Progenitor cell of endocrine pancreas (in vitro differentiated cells): ENCODE measurements at places on chromosomes 12 and 14.
A peak's percentile ranks its signal among the peaks of the same experiment; 100 is the strongest.

DNA sequence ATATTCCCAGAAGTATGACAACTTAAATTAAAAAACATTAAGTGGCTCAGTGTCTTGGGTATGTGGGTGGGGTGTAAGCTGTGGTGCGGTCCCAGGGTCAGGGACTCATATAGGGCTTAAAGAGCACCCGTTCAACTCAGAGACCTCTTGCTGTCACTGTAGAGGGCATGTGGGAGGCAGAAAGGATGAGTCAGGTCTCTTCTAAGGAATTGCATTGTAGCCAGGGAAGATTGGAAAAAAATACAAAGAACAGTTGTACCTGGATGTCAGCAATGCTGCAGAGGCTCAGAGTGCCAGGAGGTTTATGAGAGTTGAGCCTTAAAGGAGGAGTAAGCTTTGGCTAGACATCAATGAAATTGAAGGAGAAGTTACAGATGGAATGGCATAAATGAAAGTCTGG is 104.1 kb downstream of the MYRFL start:
- peaks cover 32% of the 10 kb centered on the region for H3K4me1 ChIP-seq
- H3K36me3 ChIP-seq, result no peaks in the 10 kb centered on the region
- no peak overlapping the region for H3K4me3 ChIP-seq
- H3K27me3 ChIP-seq, result no peaks in the 10 kb centered on the region

- no peaks in the 10 kb centered on the region for H3K36me3 ChIP-seq
- DNase-seq, result no peak
- no peak overlapping the region for H3K4me3 ChIP-seq
- H3K27ac ChIP-seq, result no peak overlapping the region
Observed at GRCh38 chr12:67790660-67791059, 142.1 kb downstream of the DYRK2 start.

- H3K27ac ChIP-seq, result no peak overlapping the region
- peaks cover 9% of the 10 kb centered on the region for H3K4me1 ChIP-seq
- no peaks in the 10 kb centered on the region for H3K27me3 ChIP-seq
- no peak overlapping the region for H3K4me3 ChIP-seq
- peaks cover 5% of the 10 kb centered on the region for H3K36me3 ChIP-seq
- no peak for DNase-seq
Observed at GRCh38 chr14:63465347-63465746, 77.8 kb downstream of the PPP2R5E start.

- no peak overlapping the region for H3K27ac ChIP-seq
- no peaks in the 10 kb centered on the region for H3K27me3 ChIP-seq
- no peaks in the 10 kb centered on the region for H3K4me1 ChIP-seq
- no peak overlapping the region for H3K4me3 ChIP-seq
- H3K36me3 ChIP-seq, result peaks cover 4% of the 10 kb centered on the region
Observed at GRCh38 chr12:75020068-75020557, 189.5 kb downstream of the KCNC2 start.

- no peak overlapping the region for H3K4me3 ChIP-seq
- no peaks in the 10 kb centered on the region for H3K36me3 ChIP-seq
- H3K27me3 ChIP-seq, result peaks cover 17% of the 10 kb centered on the region
- H3K4me1 ChIP-seq, result no peaks in the 10 kb centered on the region
Observed at GRCh38 chr14:97073622-97074021, 276.4 kb downstream of the VRK1 start.

GRCh38 chr12:84497819-84498218 is 414.8 kb downstream of the SLC6A15 start:
- H3K27ac ChIP-seq, result no peak overlapping the region
- no peak overlapping the region for H3K4me3 ChIP-seq
- no peaks in the 10 kb centered on the region for H3K4me1 ChIP-seq
- H3K27me3 ChIP-seq, result no peaks in the 10 kb centered on the region
- DNase-seq, result no peak
- H3K36me3 ChIP-seq, result no peaks in the 10 kb centered on the region

GRCh38 chr12:81077686-81078441 is at the start of gene ACSS3:
Gene ACSS3 (plus strand): TSS chr12:81078079. CDS start chr12:81078121, 42 bp downstream.
- DNase-seq, result peak; percentile 38
- no peaks in the 10 kb centered on the region for H3K27me3 ChIP-seq
- H3K27ac ChIP-seq, result peak within 1 kb of the TSS; percentile 83
- H3K36me3 ChIP-seq, result no peaks in the 10 kb centered on the region
- H3K4me1 ChIP-seq, result peaks cover 33% of the 10 kb centered on the region

DNA sequence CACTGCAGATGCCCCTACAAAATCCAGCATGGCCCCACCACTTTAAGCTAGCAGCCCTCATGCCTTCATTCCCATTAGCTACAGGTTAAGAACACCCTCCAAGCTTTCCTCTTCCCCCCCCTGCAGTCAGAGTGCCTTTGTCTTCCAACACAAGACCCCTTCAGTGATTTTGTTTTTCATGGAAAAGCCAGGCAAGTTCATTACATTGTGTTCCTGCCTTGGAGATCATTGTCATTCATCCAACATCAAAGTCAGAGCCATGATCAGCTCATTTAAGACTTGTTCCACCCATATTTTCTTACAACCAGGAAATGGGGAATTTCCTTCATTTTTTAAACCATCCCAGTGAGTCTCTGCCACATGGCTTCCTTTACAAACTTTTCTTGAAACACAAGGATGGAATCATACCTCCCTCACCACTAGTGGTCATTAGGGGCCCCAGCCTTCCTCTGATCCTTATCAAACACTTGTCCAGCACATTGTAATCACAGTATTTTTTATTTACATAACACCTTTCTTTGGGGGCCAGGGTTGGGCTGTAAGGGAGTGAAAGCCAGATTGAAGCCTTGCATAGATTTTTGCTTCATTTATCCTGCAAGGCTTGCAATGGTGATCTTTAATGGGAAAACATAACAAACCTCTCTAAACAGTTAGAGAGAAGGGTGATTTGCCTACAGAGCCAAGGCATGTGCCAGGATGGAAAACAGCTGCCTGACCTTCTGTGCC is 765.3 kb downstream of the MED13L start:
- peaks cover 8% of the 10 kb centered on the region for H3K27me3 ChIP-seq
- H3K27ac ChIP-seq, result no peak overlapping the region
- peaks cover 16% of the 10 kb centered on the region for H3K4me1 ChIP-seq

DNA sequence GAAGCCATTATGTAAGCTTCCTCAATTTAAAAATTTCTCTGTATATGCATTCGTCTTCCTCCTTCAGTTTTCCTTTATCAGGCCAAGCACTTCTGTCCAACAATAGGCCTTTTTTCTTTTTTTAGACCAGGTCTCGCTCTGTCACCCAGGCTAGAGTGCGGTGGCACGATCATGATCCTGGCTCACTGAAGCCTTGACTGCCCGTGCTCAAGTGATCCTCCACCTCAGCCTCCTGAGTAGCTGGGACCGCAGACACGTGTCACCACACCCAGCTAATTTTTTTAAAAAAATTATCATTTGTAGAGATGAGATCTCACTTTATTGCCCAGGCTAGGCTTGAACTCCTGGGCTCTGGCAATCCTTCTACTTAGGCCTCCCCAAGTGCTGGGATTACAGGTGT is 25.8 kb downstream of the TAOK3 start:
- DNase-seq, result no peak
- no peaks in the 10 kb centered on the region for H3K36me3 ChIP-seq
- H3K4me1 ChIP-seq, result peaks cover 19% of the 10 kb centered on the region
- H3K4me3 ChIP-seq, result no peak overlapping the region

DNA sequence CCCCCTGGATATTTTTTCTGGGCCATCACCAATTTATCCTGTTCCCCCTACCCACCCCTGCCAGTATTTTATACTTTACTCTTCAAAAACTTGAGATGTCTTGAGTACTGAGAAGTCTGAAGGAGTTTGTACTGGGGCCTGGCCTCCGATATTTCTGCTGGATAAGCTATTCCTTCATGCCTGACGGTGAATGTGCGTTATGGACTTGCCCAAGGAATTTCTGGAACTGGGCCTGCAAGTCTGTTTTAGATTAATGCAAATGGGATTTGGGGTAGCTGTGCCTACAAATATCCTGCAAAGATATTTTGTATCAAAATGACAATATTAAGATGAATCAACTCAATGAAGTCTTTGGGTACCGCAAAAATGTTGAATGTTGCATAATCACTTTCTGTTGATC is at the start of gene PTCSC3:
Gene PTCSC3, minus strand, starts transcription at position 199 of the 400 bp plus-strand sequence.
- H3K27ac ChIP-seq, result no peak within 1 kb of the TSS
- H3K4me3 ChIP-seq, result no peak within 1 kb of the TSS
- H3K27me3 ChIP-seq, result peaks cover 61% of the 10 kb centered on the region
- no peak for DNase-seq
- no peaks in the 10 kb centered on the region for H3K4me1 ChIP-seq

- H3K4me1 ChIP-seq, result peaks cover 29% of the 10 kb centered on the region
- peaks cover 11% of the 10 kb centered on the region for H3K36me3 ChIP-seq
- H3K27me3 ChIP-seq, result no peaks in the 10 kb centered on the region
- DNase-seq, result no peak
Observed at GRCh38 chr14:37601865-37602264, 6.4 kb downstream of the TTC6 start.

- peaks cover 2% of the 10 kb centered on the region for H3K36me3 ChIP-seq
- no peak overlapping the region for H3K4me3 ChIP-seq
- H3K27me3 ChIP-seq, result no peaks in the 10 kb centered on the region
- H3K4me1 ChIP-seq, result peaks cover 6% of the 10 kb centered on the region
Observed at GRCh38 chr12:82593143-82593542, 93.6 kb upstream of the TMTC2 start.

DNA sequence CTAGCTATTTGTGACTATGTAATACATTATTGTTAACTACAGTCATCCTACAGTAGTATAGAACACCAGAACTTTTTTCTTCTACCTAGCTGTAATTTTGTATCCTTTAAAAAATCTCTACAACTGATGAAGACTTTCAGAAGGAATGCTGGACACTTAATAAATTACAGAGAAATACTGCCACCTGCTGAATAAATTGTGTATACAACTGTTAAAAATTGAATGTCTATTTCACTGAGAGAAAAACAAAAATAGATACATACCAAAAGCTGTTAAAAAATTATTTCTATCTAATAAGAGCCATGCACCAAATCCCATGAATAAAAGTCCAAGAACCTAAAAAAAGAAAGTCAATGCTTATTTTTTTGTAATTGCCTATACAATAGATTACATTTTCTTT is 6.6 kb downstream of the TSPAN19 start:
- no peak for DNase-seq
- no peak overlapping the region for H3K27ac ChIP-seq
- H3K36me3 ChIP-seq, result no peaks in the 10 kb centered on the region
- no peaks in the 10 kb centered on the region for H3K4me1 ChIP-seq

- no peaks in the 10 kb centered on the region for H3K27me3 ChIP-seq
- no peak for DNase-seq
- H3K4me1 ChIP-seq, result no peaks in the 10 kb centered on the region
- no peak overlapping the region for H3K4me3 ChIP-seq
- no peaks in the 10 kb centered on the region for H3K36me3 ChIP-seq
Observed at GRCh38 chr14:94942601-94943000, 172.7 kb upstream of the GSC start.

DNA sequence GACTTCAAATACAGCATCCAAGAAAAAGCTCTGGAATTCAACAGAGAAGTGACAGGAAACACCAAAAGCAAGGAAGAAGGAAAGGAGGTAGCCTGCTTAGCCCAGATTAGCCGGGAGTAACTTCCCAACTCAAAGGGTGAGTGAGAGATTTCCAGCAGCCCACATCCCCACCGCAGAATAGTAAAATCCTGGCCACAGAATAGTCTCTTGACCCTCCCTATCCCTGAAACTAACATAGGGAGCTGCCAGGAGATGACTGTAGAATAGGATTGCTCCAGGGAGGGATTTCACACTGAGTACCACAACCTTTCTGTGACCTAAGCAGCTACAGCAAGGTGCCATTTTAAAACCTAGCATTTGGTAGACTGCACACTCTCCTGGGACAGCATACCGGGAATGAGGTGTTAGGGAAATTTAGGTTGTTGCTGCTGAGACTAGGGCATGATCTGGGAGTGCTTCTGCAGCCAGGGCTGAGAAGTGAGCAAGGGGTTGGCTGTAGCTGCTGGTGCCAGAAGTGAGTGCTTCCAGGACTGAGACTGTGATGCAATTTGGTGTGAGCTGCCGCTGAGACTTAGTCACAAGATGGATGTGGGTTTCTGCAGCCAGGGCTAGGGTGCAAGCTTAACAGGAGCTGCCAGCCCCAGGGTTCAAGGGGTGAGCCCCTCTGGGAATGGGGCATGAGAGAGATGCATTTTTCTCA is 66.0 kb downstream of the TMTC3 start:
- H3K4me3 ChIP-seq, result no peak overlapping the region
- no peaks in the 10 kb centered on the region for H3K27me3 ChIP-seq
- no peak for DNase-seq
- no peak overlapping the region for H3K27ac ChIP-seq
- H3K36me3 ChIP-seq, result peaks cover 4% of the 10 kb centered on the region
- H3K4me1 ChIP-seq, result no peaks in the 10 kb centered on the region

- peaks cover 7% of the 10 kb centered on the region for H3K4me1 ChIP-seq
- H3K27me3 ChIP-seq, result peaks cover 53% of the 10 kb centered on the region
- no peaks in the 10 kb centered on the region for H3K36me3 ChIP-seq
- no peak for DNase-seq
Observed at GRCh38 chr12:113500782-113501311, 29.2 kb upstream of the LHX5 start.

DNA sequence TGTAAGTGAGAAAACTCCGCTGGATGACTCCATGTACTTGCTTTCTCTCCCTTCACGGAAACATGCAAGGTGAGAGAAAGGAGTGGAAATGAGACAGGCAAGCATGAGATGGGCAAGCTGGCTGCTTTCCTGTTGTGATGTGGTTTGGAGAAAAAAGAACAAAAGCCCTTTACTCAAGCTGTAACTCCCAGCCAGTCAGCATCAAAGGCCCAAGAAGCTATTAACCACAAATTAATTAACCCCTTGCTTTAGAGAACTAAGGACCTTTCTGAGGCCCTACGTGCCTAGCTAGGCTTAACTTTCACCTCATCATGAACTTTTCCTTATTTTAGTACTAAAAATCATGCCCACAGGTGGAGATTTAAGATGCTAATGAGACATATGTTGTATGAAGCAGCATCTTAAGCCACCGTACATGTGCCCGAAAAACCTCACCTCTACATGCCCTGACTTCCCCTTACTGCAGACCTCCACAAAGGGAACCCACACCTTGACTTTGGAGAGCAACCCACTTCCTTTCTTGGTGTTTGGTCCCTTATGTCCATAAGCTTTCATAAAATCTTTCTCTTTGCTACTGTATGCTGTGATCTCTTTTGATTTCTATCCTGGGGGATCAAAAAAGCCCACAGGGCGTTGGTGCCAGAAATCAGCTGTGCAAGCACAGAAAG is 87.0 kb downstream of the GALNT8 start:
- no peak for DNase-seq
- peaks cover 7% of the 10 kb centered on the region for H3K36me3 ChIP-seq
- H3K27me3 ChIP-seq, result peaks cover 73% of the 10 kb centered on the region
- H3K4me1 ChIP-seq, result peaks cover 4% of the 10 kb centered on the region

DNA sequence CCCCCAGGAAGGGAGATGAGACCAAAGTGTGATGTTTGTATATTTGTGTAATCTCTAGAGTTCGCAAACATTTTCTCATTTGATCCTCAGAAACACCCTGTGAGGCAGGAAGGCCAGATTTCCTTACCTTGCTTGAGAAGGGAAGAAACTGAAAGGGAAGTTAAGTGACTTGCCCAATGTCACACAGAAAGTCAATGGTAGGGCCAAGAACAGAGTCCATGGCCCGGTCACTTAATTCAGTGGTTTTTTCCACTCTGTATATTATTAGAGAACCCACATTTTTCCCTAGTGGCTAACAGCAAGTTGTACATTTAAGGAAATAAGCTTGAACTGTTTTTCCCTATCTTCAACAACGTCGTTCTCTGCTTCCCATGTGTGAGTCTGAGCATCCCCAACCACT is 25.6 kb upstream of the CHPT1 start:
- peaks cover 3% of the 10 kb centered on the region for H3K4me1 ChIP-seq
- no peak overlapping the region for H3K27ac ChIP-seq
- DNase-seq, result no peak
- H3K4me3 ChIP-seq, result no peak overlapping the region
